HuH-7 (cell line): ENCODE measurements at places on chromosomes 3 and 15.

DNA sequence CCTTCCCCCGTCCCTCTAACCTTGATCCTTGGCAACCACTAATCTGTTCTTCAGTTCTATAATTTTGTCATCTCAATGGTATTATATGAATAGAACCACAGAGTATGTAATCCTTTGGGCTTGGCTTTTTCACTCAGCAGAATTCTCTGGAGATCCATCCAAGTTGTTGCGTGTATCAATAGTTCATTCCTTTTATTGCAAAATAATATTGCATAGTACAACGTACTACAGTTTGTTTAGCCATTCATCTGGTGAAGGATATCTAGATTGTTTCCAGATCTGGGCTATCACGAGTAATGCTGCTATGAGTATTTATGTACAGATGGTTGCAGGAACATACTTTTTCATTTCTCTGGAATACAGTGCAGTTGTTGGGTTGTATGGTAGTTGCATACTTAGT lies 76.2 kb downstream of the PLXNA1 start:
- no peak for DNase-seq

- no peak for DNase-seq
Observed at GRCh38 chr15:70436428-70436827, 326.9 kb downstream of the UACA start.

- no peak for DNase-seq
Observed at GRCh38 chr3:46858456-46858855, 4.8 kb downstream of the MYL3 start.

- no peak for DNase-seq
Observed at GRCh38 chr3:130548356-130548755, 31.4 kb downstream of the COL6A6 start.

GRCh38 chr15:60128000-60128376 lies 123.9 kb downstream of the FOXB1 start:
- no peak for DNase-seq

GRCh38 chr15:60005352-60006202 lies 1.5 kb downstream of the FOXB1 start:
- no peak for DNase-seq

DNA sequence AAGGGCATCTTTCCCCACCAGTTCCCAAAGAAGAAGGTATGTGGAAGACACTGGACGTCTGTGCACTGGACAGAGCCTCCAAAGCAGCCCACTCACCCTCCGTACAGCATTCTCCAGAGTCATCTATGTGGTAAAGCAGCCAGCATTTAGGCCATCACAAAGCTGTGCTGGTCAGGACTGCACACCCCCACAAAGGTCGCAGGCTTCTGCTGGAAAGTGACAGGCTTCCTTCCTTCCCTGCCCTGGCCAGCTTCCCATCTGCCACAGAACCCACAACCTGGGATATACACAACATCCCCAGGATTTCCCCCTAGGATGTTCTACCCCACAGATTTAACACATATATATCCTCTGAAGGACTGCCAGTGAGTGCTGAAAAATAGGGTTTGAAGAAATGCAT lies 64.6 kb upstream of the GALNT15 start:
- no peak for DNase-seq

DNA sequence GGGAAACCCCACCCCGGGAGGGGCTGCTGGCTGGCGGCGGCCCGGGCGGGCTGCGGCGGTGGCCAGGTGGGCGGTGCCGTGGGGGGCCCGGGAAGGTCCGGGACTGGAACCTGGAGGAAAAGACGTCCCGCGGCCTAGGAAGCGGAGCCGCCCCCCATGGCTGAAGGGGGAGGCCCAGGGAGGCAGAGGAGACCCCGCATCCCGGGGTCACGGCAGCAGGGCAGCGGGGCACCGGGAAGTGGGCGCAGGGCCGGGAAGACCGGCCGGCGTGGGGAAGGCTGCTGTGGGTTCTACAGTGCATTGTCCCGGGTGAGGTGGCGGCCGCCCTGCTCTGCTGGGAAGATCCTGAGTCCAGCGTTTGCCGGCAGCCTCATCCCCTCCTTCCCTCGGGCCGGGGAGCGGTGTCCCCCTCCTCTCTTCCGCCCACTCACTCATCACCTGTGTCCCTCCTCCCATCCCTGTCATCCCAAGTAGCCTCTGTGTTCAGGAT lies 525 bp upstream of the FSTL1 start:
- peak; percentile 14 for DNase-seq

- DNase-seq: no peak
Observed at GRCh38 chr3:175346573-175347356, 487.6 kb downstream of the NAALADL2 start.

- DNase-seq: no peak
Observed at GRCh38 chr15:85984241-85984640, 95.4 kb upstream of the AGBL1 start.

DNA sequence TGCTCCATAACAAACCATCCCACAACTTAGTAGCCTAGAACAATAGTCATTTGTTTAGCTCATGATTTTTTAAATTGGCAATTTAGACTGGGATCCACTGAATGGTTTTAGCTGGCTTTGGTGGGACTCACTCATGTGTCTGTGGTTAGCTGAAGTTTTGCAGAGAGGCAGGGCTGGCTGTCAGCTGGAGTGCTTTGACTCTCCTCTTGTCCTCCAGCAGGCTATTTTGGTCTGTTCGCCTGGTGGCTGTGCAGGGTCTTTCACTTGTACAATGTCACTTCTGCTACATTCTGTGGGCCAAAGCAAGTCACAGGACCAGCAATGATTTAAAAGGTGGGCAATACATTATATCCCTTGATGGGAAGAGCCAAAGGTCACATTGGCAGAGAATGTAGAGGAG lies 1146.5 kb downstream of the ROBO2 start:
- no peak for DNase-seq

- DNase-seq: no peak
Observed at GRCh38 chr15:69498987-69499386, 46.4 kb downstream of the RPLP1 start.

GRCh38 chr15:58864602-58865424 lies 68.7 kb downstream of the SLTM start:
- DNase-seq: peak; percentile 44

GRCh38 chr15:64037116-64037515 lies 9.2 kb downstream of the DAPK2 start:
- DNase-seq: no peak

DNA sequence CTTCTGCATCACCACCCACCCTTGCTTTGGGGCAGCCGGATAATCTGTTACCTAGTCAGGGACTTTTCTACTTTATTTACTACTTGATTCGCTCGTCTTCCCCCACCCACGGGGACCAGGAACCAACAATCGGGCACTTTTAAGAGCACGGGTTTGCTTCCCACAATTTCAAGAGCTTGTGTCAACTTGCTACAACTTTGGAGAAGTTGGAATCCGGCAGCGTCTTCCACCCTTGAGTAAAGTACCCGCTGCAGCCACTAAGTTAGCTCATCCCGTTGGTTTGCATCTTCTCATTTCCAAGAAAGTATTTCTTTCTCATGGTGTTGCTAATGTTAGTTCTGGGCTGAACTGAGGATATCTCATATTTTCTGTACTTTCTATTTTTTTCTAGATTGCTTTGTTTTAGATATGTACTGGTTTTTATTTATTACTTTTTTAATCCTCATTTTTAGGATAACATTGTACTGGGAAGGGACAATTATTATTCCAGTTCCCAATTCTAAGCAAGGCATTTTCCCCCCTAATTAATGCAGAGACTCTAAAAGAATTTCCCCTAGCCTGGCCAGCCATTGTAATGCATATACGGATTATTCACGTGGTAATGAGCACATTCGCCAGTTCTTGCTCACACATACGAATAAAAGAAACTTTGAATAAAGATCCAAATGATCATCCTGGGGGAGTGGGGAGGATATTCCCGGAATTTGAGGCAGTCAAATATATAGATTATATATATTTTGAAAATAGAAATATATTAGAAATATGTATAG lies 4.0 kb downstream of the SOX2 start:
- no peak for DNase-seq

DNA sequence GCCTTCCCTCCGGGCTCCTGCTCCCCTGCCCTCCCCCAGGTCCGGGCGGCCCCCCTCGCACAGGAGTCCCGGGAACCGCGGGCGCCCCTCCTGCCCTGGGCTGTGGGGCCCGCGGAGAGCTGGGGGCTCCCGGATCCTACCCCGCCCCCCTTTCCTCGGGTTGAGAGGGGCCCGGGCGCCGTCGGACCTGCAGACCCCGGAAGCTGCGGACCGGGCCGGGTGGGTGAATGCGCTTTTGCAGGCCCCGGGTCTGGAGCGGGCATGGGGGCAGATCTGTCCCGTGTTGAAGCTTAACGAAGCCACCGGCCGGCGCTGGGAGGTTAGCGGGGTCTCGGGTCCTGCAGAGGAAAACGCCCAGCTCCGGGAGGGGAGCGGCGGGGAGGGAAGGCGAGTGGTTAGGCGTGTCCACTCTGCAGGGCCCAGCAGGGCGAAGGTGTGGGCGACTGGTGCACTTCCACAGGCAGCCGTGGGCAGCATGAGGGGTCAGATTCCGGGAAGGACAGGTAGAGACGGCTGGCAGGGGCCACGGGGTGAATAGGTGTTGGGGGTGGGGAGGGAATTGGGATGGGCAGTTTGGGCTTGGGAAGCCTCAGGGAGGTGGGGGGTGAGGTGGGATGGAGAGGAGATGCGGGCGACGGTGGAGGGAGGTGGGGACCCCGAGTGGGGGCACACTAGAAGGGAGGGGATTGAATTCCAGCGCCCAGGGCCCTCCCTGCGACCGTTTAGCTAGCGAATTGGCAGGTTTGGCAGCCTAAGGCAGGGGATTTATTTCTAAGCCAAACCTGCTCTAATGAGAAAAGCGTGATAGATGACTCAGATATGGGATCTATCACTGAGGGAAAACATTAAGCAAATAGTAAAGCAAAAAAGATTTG lies 635 bp downstream of the CD276 start:
- DNase-seq: peak; percentile 55

DNA sequence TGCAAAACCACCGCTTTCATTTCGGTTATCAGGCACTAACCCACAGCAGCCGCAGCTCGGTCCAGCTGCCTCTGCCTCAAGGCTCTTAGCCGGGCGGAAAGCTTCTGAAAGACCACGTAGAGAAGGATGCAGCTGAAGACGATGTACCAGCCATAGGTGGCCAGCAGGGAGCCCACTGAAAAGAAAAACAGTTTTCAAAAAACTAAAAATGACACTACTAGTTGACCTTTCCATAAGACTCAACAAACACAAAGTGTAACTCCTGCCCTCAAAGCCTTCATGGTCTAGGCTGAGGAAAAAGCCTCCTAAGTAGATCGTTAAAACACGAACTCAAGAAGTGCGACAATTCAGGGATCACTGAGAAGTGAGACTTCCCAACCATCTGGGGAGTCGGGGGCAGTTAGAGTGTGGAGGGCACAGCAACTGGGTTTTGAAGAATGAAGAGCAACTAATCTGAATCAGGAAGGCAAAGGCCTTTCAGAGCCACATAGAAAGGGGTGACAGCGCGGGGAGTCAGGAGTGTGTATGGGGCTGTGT lies 716 bp downstream of the SELENOS start:
- DNase-seq: no peak

GRCh38 chr15:96733721-96734120 lies 403.2 kb downstream of the NR2F2 start:
- no peak for DNase-seq

GRCh38 chr3:136838641-136839555 lies 20.0 kb downstream of the SLC35G2 start:
- DNase-seq: no peak

GRCh38 chr3:191774485-191774884 lies 313.5 kb downstream of the PYDC2 start:
- no peak for DNase-seq

- DNase-seq: no peak
Observed at GRCh38 chr3:96994988-96995387, 180.6 kb downstream of the EPHA6 start.

DNA sequence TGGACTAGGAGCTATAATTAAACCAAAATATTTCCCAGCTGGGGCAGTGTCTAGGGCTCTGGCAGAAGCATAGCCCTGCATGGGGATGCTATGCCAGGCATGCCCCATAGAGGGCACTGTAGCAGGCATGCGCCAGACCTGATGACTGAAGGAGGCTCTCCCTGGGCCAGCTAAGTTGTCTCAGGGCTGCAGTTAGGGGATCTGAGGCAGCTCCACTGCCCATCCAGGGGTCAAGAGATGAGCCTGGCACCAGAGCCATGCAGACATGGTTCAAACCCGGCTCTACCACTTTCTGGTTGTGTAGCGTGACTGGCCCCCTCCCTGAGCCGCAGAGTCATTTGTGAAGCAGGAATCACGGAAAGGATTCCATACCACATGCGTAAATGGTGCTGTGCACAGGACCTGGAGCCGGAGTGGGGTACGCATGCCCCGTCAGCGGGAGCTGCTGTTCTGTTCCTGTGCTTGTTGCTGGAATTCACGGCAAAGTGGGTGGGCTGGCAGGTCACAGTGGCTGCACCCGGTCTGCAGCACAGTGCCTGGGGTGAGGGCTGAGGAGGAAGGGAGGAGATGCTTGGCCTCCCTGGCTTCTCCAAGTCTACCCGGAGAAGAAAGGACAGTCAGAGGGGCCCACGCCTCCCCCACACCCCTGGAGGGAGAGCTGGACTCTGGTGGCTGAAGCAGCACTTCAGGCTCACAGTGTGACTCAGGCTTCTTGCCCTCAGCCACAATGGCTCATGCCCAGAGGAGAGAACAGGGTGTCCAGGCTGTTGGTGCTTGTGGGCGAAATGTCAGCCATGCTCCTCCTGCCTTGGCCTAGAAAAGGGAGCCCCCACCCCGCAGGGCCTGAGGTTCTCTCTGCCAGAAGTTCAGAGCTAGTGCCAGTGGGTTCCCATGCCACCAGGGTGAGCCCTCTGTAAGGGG lies 43.1 kb downstream of the DNASE1L3 start:
- peak; percentile 47 for DNase-seq

- no peak for DNase-seq
Observed at GRCh38 chr15:69474291-69474690, 21.7 kb downstream of the RPLP1 start.
